NCI-H446 treated with DMSO at 0.1 percent for 48 hours (cell line): ENCODE measurements at places on chromosomes 1 and 21.

DNA sequence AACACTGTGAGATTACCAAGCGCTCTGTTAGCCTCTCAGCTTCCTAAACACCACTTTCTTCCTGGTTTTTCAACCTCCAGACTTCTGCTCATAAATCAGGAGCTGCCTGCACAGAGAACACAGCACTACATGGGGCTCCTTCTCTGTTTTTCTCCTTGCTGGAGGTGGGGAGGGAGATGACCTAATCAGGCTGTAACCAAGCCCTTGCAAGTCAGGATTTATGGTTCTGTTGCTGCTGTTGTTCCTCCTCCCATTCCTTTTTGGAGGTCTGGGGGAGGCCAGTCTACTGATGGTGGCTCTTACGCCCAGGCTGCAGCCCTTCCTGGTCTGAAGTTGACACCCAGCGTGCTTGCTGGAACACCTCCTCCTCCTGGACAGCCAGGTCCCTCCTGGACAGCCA lies 80.9 kb upstream of the AJAP1 start:
- no peak for DNase-seq

DNA sequence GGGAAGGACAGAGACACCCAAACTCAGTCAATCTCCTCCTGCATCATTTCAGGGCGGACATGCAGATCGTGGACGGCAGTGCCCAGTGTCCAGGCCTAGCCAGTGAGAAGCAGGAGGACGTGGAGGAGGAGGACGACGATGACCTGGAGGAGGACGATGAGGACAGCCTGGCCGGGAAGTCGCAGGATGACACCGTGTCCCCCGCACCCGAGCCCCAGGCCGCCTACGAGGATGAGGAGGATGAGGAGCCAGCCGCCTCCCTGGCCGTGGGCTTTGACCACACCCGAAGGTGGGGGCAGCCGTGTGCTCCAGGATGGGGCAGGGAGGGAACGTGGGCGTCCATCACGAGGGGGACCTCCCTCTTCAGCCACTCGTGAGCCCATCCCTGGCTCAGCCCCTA lies 23.6 kb upstream of the ARHGEF16 start:
- DNase-seq: no peak

DNA sequence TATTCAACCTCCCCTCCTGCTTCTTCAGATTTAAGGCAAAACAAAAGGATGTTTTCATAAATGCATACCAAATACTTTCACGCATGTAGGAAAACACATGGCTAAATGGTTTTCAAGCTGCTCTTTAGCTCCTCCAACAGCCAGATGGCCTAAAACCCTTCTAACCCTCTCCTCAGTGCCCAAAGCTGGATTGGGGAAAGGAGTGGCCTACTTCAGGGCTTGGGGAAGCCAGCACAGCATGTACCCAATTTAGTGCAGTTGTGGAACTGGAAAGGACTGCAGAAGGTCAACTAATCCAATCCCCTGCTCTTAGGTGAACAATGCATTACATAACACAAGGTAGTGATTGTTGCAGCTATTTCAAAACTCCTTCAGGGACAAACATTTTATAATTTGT lies 9.3 kb downstream of the F5 start:
- DNase-seq: no peak

DNA sequence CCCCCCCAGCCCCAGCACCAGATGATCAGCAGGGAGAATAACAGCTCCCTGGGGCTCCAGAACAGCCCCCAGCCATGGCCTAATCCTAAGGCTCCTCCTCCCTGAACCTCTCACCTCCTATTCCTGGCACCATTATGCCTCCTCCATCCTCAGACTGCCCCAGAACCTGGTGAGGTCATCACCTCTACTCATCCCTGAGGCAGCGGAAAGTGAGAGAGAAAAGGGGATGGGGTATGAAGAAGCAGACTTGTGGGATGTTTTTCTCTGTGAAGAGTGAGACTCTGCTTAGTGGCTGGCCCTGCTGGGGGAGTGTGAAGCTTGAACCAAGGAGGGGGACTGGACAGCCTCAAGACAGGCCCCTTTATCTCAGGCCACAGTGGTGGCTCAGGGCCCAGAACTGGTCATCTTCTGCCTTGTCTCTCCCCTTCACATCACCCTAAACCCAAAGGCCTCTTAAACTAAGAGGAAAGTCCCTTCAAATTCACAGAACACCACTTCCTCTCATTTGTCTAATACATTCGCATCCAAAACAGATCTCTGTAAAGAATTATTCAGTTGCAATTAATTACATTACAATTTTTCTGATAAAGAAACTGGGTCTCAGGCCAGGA lies 2.2 kb upstream of the PPM1J start:
- DNase-seq: no peak

DNA sequence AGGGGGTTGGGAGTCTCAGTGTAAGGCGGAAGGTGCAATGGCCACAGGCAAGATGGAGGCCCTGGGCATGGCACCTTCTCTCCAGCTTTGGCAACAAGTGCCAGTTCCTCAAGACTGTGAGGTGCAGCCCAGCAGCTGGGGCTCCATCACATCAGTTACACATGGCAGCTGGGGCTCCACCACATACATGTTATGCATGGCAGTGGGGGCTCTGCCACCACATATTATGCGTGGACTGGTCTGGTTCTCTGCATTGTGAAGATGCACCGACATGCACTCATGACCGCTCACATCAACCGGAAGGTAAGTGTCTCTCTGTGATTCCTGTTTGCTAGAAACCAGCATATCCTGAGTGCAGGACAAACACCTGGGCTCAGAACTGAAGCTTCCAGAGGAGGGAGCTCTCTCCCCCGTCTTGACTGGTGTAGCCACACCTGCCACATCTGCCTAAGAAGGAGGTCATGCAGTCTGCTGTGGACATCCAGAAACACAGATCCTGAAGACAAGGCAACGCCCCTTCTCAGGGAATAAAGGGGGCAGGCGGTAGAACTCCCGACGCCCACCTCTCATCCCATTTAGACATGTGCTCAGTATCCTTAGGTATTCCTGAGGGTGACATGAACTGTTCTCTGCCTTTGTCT lies 104.1 kb upstream of the TMPRSS2 start:
- DNase-seq: no peak

DNA sequence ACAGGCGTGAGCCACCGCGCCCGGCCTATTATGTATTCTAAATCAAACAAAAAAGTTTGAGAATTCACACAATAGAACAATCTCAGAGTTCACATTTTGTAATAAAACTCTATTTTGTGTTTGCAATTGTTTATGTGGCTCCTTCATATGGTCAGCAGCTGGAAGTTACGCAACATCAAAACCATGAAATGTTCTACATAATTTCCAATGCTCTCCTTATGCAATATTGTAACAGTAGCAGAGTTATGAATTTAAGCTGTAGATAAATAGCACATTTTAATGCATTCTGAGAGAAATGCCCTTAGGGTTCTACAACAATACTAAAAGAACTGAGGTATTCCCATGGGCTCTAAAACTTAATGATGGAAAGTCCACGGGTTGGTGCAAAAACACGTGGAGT lies 62.3 kb upstream of the COL11A1 start:
- DNase-seq: no peak

GRCh38 chr1:214146523-214146922 lies 134.4 kb upstream of the SMYD2 start:
- no peak for DNase-seq

DNA sequence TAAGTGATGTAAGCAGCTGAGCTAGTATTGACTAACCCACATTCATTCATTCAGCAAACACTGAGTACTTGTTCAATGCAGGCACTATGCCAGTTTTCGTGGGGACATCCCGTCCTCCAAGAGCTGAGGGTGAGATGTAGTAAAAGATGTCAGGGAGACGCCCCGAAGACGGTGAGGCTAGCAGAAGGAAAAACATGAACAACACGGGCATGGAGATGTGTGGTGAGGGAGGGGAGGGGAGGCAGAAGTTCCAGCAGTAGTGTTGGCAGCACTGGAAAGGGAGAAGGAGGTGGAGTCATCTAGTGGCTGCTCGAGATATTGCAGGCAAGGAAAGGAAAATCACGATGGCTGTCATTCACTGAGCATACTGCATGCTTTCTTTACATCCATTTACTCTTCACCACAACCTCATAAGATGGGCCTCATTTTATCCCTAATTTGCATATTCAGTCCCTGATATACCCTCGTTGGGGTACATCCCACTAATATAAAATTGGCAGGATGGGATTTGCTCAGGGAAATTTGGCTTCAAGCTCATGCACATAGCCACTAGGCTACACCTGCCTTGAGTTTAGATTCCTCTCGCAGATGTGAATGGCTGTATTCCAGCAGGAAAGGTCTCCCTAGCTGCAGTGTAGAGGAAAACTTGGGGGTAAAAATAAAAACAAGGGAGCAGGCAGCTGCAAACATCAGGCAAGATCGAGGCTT lies 14.5 kb downstream of the PDZK1IP1 start:
- DNase-seq: peak; percentile 5

DNA sequence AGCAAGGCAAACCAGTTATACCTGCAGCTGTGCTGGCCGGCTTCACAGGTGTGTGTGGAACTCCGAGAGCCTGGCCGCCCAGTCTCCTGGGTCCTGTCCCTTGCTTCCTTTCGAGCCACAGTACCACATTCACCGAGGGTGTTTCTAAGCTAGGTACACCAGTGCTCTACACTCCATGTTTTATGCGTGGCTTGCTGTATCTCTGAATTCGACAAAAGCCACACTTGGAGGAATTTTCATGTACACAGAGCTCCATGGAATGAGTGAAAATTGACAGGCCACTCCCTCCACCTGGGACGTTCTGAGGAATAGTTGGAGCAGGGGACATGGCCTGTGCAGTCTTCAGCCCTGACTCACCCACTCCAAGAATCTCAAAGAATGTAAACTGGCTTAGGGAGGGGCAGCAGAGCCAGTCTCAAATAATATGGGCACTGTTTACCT lies 14.0 kb downstream of the ETS2 start:
- DNase-seq: no peak

GRCh38 chr1:221488550-221488949 lies 253.3 kb downstream of the DUSP10 start:
- no peak for DNase-seq

- no peak for DNase-seq
These were observed 29.6 kb downstream of the SETD4 start for GRCh38 chr21:36030581-36031189.
